Activated CD4-positive, alpha-beta T cell treated with anti-CD3 and anti-CD28 coated beads for 36 hours (primary cell): ENCODE measurements at places on chromosomes 6 and 20. TPM values are rescaled to one million over a fixed set of nuclear protein-coding genes. Genes with fewer than 3 reads are reported as not detected.
A peak's percentile ranks its signal among the peaks of the same experiment; 100 is the strongest.

Gene BICRAL
- total RNA-seq = 14.3 TPM

DNA sequence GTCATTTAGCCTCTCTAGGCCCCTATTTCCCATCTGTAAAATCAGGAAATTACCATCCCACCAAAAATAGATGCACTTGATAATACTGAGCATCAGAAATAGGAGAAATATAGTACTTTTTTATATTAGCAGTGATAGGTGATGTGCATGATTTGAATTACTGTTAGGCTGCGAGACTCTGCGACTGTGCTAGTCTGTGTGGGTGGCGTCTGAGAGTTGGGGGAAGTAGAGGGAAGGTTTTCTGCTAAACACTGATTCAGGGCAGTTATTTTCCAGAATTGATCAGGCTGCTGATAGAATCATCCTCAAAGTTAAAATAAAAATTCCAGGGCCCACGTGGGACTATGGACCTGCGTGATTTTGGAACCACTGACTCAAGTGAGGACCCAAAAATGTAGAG, 60.4 kb upstream of the ARMH2 start:
- peak; percentile 52 for DNase-seq

Gene SLC22A16
- not detected for total RNA-seq

GRCh38 chr20:59596690-59597089, 7.7 kb upstream of the PHACTR3 start:
- DNase-seq = no peak

GRCh38 chr20:50856475-50857041, 61.7 kb downstream of the BCAS4 start:
- DNase-seq = no peak

- no peak for DNase-seq
Measured at GRCh38 chr6:61586934-61587537, 699.0 kb downstream of the KHDRBS2 start.

Gene BCAS4
- total RNA-seq = 11.6 TPM

GRCh38 chr6:41047745-41048732, 5.0 kb upstream of the APOBEC2 start:
- DNase-seq = no peak

Gene SLC17A2
- 0.07 TPM for total RNA-seq

Gene FAM229B
- 6.4 TPM for total RNA-seq

Gene SLA2
- total RNA-seq = 52.6 TPM

GRCh38 chr6:28269492-28269891, 2.5 kb downstream of the ZSCAN26 start:
- DNase-seq = peak; percentile 13

DNA sequence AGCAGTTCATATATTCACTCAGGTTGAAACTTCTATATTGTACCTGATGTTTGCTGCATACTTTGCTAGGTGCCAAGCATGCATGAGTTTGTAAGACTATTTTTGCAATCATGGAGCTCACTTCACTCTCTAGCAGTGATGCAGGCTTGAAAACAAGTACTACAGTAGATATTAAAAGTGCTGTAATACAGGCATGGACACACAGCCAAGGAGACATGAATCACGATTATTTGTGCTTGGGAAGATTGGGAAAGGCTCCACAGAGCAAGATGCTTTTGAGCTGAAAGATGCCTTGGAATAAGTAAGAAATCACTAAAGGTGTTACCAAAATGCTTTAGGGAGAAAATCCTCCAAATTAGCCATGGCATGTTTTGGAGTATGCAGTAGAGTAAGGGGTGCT, 427.4 kb downstream of the UTRN start:
- no peak for DNase-seq

- DNase-seq = no peak
Measured at GRCh38 chr6:73610444-73611275, 43.1 kb downstream of the SLC17A5 start.

- DNase-seq = no peak
Measured at GRCh38 chr20:46640536-46641311, 10.5 kb downstream of the SLC13A3 start.

- DNase-seq = no peak
Measured at GRCh38 chr20:77231-77630, 10.2 kb upstream of the DEFB125 start.

DNA sequence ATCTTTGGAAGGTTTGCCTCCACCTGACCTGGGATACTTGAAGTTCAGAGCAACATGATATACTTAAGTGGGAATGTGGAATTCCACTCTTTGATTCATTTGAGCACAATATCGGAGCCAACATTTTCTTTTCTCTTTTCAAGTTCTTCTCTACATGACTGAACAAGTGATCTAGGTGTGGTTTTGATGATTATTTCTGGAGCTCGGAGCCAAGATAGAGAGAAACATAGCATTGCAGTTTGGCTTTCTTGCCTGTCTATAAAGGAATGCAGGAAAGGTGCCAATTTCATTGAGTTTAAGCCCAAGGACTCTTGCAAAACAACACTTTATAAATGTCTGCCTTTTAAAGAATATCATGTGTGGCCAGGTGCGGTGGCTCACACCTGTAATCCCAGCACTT, 124.2 kb upstream of the FAM83B start:
- no peak for DNase-seq

DNA sequence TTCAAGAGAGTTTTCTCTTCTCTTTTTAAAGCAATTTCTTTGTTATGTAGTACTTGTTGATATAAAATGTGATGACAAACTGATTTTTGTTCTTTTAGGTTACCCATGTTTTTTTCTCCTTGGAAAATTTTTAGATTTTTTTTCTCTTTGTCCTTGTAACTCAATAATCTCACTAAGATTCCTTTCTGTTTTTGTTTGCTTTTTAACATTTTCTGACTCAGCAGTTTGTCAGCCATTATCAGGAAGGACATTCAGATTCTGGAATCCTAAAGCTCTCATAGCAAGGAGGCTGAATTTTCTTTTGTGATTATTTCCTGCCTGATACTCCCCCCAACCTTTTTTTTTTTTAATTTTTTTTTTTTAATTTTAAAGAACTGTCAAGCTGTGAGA, 75.2 kb upstream of the CITED2 start:
- DNase-seq = no peak

DNA sequence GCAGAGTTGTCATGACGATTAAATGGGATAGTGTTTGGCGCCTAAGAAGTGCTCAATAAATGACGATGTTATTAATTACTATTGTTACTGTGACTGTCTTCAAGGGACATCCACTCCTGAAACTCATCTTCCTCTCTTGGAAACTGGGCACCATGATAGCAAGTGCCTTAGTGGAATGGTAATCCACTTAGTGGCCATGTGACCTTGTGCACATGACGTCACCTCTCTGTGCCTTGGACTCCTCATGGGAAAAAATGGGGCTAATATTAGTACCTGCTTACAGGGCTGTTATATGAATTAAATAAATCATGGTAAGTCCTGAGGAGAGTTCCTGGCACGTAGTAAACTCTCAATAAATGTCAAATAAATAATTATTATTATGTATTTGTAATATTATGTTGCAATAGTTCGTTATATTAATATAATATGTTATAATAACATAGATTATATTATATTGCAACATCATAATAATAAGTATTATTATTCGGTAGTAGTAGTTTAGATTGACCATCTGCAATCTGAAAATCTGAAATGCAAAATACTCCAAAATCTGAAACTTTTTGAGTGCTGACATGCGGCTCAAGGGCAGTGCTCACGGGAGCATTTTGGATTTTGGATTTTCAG, 40.9 kb downstream of the EYA2 start:
- no peak for DNase-seq

DNA sequence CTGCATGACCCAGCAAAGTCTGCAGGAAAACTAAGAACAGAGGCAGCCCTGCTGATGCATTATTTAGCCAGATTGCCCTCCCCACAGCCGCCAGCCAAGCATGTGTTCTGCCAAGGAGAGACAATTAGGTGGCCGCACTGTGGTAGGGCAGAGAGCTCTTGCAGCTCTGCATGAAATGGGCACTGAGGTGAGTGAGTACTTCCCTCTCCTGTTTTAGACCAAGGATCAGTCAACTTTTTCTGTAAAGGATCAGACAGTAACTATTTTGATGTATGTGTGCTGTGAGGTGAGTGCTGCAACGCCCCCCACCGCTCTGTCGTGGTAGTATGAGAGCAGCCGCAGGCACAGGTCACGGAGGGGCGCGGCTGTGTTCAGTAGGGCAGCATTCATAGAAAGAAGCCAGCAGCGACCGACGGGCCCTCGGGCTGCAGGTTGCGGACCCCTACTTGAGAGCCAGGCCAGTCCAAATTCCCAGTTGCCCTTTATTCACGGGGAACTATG, 23.8 kb upstream of the FAM50B start:
- DNase-seq = no peak

DNA sequence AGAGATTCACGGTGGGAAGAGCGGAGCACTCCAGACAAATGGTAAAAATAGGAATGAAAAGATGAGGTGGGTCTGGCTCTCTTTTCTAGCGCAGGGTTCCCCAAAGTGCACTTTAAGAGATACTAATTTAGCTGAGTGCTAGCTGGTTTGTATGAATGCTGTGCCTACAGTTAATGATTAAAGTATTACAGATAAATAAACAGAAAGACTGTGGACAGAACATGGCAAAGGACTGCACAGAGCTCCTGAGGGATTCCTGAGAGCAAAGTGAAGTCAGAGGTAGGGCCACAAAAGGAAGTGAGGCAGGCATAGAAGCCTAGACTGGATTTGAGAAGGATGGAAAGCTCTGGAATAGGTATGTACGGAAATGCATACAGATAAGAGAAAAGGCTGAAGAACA, 114.5 kb downstream of the INSM1 start:
- no peak for DNase-seq

- DNase-seq = peak; percentile 50
Measured at GRCh38 chr6:159941286-159942113, 27.4 kb upstream of the IGF2R start.

- DNase-seq = peak; percentile 66
Measured at GRCh38 chr6:1535295-1535694, 74.4 kb upstream of the FOXC1 start.

DNA sequence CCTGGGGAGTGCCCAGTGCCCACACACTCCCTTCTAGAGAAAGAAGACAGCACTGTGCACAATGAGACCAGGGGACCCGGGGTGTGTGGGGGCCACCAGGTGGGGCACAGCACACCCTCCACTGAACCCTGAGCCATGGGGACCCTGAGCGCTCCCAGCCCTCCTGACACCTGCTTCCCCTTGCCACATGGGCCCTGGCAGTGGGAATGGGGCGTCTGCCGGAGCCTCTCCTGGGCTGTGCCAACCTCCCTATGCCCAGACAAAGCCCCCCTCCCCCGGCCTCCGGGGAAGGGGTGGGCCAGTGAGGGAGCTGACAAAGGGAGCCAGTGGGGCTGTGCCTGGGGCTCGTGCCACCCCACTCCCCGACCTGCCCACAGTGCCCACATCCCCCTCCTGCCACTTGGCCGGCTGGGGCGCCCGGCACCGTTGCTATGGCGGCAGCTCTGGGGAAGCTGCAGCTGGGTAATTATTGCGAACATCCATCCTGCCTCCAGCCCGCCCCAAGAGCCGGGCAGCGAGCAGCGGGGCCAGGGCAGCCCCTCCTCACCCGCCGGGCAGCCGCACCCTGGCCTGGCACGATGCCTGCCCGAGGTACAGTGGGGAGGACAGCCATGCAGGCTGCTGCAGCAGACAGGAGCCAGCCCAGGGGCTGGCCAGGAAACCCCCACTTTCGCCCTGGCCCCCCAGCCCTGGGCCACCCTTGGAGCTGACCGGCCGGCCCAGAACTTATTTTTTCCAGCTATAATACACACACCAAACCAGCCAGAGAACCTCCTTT, 41.9 kb upstream of the NOL4L start:
- no peak for DNase-seq

- DNase-seq = no peak
Measured at GRCh38 chr6:83597051-83597450, 84.7 kb downstream of the PRSS35 start.

Gene TPD52L1
- total RNA-seq = 1.4 TPM

DNA sequence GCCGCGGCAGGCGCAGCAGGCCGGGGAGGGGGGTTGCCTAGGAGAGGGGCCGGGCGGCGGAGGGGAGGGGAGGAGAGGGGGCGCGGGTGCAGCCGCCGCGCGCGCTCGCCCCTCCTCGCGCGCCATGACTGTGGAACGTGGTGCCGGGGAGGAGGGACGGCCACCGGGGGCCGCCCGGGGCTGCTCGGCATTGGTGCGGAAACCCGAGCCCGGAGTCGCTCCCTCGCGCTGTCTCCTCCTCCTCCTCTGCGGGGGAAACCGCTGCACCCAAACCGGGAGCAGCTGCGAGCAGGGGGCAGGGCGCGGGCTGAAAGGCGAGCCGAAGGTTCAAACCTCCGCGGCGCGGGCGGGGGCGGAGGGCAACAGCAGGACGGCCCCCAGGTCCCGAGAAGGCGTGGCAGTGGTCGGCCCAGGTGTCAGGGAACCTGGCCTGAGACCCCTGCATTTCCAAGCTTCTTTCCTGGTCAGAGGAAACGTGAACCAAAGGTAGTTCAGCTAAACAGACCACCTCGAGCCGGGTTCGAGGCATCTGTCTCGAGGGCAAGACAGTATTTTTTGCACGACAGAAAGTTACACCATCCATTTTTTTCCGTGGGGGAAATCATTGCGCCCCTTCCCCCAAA, 1.4 kb upstream of the TRERF1 start:
- DNase-seq = peak; percentile 87

DNA sequence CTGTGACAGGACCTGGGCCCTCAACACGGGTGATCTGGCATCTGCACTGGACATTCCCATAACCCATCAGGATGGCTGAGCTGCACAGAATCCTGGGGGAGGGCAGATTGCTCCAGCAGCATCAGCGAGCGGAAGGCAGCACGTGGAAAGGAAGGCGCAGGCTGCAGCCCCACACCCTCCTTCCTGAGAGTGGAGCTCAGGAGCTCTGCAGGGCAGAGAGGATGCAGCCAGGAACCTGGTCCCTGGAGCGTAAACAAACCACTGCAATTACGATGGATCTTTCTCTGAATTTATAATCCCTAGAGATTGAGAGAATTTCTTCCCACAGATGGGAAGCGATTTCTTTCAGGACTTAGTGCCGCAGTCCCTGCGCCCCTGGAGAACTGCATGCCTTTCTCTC, 39.7 kb upstream of the EMILIN3 start:
- no peak for DNase-seq

- DNase-seq = no peak
Measured at GRCh38 chr20:62088258-62089127, 22.8 kb upstream of the TAF4 start.

- DNase-seq = no peak
Measured at GRCh38 chr6:40138273-40138720, 204.0 kb upstream of the MOCS1 start.

DNA sequence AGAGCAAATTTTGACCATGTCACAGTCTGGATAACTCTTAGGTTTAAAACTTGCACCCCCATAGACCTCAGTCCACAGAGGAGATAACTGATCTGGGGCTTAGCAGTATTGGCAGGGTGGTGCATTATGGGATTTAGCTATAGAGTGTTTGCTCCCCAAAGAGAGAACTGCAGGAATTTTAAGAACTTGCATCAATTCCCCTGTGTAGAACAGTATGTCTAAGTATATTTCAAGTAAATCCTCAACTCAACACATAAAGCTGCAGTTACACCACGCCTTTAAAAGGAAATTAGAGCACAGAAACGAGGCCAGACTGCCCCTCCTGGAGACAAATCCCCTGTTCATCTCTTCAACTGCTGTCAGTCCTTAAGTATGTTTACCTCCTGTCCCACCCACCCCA, 144.9 kb downstream of the TRMT11 start:
- DNase-seq = no peak

Gene SEMG1
- total RNA-seq = not detected

- DNase-seq = no peak
Measured at GRCh38 chr20:1375515-1375914, 17.3 kb downstream of the FKBP1A start.

Gene DEFB124
- total RNA-seq = not detected
